ENCODE measurements at places on chromosomes 12 and 14.

GRCh38 chr12:4261655-4262054, 11.9 kb upstream of the CCND2 start:
- no peak for DNase-seq

DNA sequence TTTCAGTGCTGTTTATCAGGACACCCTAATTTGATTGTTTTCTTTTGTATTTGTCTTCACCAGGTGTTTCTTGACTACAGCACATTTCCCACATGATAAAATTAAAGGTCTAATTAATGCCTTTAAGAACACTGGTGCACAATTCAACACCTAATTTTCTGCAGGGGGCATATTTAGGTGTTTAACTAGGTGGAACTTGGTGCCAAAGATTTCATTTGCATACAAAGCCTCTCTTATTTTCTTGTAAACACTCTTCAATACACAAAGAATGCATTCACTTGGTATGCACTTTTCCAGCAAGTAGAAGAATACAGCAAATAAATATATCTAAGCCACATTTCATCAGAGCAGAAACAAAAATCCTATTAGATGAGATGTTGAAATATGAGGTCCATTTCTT, 646.2 kb upstream of the FOXG1 start:
- DNase-seq: no peak

DNA sequence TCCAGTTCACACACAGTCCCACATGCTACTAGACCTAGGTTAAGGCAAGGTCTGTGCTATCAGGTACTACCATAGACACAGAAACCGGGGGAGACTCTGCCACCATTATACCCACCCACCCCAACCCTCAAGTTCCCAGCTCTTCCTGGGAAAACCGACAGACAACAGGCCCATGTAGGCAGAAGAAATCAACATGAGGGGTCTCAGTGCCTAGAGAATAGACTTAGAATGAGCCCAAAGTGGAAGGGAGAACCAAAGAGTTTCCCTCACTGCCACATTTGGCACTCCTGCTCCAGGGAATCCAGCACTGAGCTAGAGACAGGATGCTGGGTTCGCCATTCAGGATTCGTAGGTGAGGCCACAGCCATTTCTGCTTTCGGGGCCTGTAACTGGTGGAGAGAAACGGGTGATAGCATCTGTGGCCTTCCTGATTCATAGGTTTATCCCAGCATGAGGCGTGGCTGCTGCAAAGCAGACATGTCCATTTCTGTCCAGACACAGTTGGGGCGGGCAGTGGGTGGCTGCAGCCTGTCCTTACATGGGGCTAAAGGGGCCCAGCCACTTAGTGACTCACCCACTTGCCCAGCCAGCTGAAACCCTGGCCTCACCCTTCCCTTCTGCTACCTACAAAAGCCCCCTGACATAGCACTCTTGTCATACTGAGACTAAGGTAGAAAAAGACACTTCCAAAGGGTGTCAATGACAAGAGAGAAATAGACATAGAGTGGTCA, 69.4 kb downstream of the IRF2BPL start:
- DNase-seq: no peak

DNA sequence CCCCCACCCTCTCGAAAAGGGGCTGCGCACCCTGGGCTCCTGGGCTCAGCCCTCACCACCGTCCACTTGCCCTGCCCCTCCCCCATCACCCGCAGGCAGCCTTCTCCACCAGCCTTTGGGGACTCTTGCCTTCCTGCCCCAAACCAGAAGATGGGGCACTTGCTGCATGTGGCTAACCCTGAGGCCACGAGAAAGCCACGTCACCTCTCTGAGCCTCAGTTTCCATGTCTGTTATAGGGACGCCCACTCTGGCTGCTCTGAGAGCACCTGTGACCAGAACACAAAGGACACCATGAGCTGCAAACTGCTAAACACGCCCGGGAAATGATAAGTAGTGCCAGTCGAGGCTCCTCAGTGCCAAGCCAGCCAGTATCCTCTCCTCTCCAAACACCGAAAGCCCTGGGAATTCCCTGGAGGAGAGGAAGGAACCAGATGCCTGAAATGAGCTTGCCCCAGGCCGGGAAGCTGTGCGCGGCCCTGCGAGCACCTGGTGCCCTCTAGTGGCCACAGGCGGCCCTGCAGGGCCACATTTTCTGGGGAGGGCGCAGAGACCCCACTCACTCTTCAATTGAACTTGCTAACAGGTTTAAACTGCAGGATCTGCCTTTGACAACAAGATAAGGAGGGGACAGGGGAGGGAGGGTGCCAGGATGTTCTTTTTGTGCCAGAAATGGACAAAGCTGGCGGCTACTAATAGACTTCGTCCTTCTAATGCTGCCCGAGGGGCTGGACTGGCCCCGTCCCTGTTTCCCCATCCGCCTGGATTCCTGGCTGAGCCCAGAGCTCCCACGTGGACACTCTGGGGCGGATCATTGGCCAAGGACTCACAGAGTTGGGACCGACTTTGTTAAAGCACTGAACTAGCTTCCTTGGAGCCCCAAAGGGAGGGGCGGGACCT, 10.2 kb upstream of the SERPINA9 start:
- peak; percentile 95 for DNase-seq

GRCh38 chr12:116299064-116299463, 21.6 kb upstream of the MED13L start:
- no peak for DNase-seq

DNA sequence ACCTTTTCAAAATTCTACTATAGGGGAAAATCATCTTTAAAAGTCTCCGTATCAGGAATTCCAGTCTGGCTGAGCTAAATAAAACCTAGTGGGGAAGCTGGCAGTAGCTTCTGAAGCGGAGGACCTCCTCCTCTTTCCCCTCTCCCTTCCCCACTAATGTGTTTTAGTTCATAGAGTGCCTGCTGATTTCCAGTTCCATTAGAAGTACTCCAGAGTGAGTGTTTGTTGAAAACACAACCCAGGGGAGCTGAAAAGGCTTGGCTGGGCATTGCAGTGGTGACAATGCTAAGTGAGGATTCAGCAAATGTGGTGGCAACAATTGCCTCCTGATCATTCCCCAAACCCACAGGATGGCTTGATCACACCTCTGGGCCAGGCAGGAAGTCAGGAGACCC, 144.2 kb upstream of the FRMD6 start:
- DNase-seq: no peak

GRCh38 chr14:36207500-36207899, 31.0 kb upstream of the PTCSC3 start:
- no peak for DNase-seq

DNA sequence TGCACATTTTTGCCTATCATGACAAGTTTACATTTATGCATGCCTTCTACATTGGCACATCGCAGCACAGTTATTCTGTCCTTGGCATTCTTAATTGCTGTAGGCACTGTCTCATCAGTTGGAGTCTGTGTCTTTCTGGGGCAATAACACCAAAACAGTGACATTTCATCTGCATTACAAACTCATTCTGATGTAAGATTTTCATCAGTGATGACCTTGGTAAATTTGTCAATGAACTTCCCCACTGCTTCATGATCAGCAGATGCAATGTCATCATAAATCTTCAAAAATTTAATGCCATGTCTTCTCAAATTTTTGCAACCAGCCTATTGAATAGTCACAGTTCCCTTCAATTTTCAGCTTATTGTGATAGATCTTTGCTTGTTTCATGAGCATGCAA, 85.5 kb downstream of the CAPZA3 start:
- no peak for DNase-seq

GRCh38 chr14:90003526-90004307, 48.0 kb downstream of the TDP1 start:
- DNase-seq: no peak

DNA sequence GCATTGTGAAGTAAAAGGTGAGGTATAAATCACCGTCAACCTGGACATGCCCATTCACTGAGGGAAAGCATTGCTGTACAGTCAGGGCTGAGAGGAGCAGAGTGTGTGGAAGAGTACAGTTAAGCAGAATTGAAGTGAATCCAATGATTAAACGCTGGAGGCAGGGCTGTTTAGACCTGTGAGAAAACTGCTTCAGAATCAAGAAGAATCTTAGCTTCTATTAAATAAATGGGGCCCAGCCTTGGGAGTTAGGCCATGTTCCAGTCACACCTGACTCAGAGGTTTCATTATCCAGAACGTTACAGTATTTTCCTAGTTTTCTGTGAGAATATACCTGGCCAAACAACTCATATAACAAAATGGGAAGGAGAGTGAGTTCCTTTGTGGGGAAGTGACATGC, 86.9 kb downstream of the ATP23 start:
- no peak for DNase-seq

- peak; percentile 48 for DNase-seq
Measured at GRCh38 chr12:101173197-101173749, 36.8 kb downstream of the SLC5A8 start.

DNA sequence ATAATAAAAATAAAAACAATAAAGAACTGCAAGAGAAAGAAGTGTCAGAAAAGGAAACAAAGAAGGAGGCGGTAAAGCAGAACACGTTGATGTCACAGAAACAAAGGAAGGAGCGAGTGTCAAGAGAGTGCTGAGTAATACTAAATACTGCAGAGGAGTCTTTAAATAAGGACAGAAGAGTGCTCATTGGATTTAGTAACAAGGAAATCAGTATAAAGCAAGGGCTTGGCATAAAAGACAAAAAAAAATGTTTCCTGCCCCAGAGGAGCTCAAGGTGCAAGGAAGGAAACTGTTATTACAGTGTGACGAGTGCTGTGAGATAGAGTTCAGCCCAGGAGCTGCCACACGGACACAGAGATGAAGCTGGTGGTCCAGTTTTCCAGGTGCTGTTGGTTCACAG, 8.4 kb upstream of the TUBA1A start:
- peak; percentile 5 for DNase-seq

DNA sequence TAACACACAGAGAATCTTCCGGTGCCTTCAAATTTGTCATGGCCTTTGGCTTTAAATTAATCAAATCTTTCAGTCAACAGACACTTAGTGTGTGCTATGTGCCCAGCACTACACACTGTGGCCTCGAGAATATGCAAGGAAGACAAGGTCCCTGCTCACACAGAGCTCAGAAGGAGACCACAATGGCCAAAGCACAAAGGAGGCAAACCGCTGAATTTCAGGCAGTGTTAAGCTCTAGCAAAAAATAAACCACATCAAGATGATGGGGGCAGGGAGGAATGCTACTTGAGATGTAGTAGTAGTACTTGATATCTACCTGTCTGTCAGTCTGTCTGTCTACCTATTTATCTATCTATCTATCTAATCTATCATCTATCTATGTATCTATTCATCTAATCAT, 227.9 kb downstream of the TMEM132D start:
- no peak for DNase-seq

- DNase-seq: no peak
Measured at GRCh38 chr12:107094183-107094448, 767 bp upstream of the CRY1 start.

DNA sequence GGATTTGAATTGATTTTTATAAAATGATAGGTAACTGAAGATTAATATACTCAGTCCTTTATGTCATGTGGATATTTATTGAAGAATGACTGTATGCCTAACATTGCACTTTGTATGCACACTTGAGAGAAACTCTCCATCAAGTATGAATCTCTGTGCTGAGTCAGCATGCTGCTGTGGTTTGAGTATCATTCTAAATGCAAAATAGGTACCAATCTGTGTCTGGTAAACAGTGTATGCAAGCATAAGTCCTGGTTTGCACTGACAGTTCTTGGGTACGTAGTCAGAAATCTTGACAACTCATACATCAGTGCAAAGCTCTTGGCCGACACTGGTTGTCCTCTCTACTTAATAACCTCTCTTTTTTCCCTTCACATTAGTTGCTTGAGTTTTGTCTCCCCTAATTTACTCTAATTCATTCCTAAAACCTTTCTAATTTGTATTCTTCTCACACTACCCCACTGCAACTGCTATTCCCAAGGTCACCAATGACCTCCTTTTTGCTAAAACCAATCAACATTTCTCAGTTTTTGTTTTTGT, 21.8 kb downstream of the MGAT4C start:
- DNase-seq: no peak

DNA sequence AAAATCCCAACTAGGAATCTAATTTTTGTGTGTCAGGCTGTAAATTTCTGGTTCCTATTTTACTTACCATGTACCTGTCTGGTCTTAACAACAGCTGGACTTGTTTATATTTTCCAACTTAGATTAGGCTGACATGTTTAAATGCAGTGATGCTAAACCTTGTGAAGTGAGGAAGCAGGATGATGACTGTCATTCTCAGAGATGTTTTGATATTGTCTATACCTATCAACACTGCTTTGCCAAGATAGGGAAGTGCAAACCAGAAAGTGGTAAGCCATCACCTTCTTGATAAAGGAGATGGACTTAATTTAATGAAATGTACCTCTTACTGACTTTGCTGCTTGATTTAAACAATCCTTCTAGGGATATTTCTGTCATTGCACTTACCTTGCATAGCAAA, 2.1 kb downstream of the BICD1 start:
- DNase-seq: no peak

DNA sequence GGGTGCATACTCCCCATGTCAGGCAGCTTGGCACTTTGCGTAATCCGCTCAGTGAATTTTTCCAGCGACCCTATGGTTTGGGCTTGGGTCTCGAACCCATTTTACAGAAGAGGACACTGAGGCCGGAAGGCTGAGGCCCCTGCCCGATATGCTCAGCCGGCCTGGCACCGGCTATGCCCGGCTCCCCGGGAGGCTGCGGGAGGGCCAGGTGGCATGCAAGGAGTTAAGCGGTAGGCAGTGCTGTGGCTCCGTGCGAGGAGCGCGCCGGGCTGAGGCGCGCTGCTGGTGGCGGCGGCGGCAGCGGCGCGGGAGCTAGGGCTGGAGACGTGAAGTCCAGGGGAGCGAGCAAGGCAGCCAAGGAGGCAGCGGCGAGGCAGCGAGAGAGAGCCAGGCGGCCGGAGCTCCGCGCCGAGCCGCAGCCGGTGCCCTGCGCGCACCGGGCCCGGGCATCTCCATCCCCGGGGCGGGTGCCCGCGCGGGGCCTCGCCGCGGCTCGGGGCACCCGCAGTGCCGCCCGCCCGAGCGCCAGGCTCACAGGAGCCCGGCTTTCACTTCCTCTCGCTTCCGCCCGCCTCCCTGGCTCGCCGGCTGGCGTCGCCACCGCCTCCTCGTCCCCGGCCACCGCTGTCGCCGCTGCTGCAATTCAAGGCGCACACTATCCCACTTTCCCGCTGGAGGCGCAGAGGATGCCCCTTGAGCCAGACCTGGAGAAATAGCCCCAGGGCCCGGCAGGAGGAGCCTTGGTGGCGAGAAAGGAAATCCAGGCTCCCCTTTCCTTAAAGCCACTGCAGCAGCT, at the start of gene WSCD2:
Gene WSCD2, plus strand, starts transcription at position 272 of the 796 bp plus-strand sequence. CDS start 66,545 bp downstream, outside the sequence.
- DNase-seq: peak; percentile 99

- DNase-seq: peak; percentile 48
Measured at GRCh38 chr12:49971141-49971540, 1.6 kb upstream of the AQP6 start.

- no peak for DNase-seq
Measured at GRCh38 chr12:131883521-131883900, 10.9 kb upstream of the ULK1 start.

DNA sequence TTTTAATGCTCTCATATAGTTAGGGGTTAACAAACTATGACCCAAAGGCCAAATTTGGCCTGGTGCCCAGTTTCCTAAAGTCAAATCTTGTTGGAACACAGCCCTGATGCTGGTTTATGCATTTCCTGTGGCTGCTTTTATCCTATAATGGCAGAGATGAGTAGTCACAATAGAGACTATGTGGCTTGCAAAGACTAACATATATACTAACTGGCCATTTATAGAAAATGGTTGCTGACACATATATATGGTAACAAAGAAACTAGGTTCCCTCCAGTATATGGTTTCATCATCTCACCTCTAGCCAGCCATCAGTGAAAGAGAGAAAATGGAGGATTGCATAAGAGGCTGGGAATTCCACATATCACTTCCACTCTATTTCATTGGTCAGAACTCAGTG, 10.8 kb downstream of the NAV3 start:
- no peak for DNase-seq

GRCh38 chr12:73106296-73106695, 834.1 kb downstream of the TRHDE start:
- DNase-seq: no peak

GRCh38 chr12:12333407-12334366, 16.4 kb downstream of the MANSC1 start:
- DNase-seq: no peak

Data from endodermal cell (in vitro differentiated cells).